ENCODE measurements at places on chromosomes 12 and 14. TPM values are rescaled to one million over a fixed set of nuclear protein-coding genes. Genes with fewer than 3 reads are reported as not detected.

GRCh38 chr12:84070292-84070691 lies 842.3 kb downstream of the SLC6A15 start:
- DNase-seq, result no peak

- DNase-seq, result no peak
Measured at GRCh38 chr14:103594265-103594664, 31.5 kb downstream of the COA8 start.

DNA sequence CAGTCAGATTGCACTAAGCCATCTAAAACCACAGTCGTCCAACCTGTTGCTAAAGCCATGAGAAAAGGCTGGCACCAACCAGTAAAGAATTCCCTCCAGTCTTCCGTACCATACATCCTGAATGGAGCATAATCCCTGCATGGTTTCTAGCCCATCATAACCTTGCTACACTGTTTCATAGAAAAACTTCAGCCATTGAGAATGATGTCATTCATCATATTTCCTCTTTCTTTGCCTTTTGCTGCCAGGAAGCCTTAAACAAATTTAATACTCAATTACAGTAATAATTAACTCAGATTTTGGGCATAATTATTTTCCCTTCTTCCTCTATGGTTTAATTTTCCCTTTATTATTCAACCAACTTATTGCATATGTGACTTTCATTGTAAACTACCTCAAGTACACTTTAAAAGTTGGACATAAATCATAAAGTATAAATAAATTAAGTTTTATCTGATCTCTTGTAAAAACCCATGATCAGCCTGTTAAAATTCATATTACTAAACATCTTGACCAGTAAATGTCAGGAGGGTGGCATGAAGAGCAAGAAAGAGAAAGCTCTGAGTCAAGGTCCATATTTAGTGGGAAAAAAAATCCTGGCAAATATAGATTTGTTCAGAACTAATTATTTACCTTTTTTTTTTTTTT lies 264.7 kb downstream of the ZFP36L1 start:
- DNase-seq, result no peak

CLEC4C gene
- polyA plus RNA-seq, result 0.21 TPM

DNA sequence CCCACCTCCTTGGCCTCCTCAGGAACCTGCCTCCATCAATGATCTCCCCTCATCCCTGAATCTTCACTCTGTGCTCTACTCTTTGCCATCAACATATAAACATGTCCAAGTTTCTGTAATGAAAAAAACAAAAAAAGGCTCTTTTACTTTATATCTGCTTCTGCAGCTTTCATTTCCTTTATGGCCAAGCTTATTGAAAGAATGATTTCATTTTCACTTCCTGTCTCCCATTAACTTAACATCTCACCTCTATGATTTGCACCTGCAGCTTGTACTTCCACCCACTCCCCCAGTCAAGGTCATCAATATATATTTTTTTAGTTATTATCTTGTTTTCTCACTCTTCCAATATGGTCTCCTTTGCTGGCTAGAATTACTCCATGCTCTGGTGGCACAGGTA lies 15.6 kb upstream of the RNU6-7 start:
- no peak for DNase-seq

DNA sequence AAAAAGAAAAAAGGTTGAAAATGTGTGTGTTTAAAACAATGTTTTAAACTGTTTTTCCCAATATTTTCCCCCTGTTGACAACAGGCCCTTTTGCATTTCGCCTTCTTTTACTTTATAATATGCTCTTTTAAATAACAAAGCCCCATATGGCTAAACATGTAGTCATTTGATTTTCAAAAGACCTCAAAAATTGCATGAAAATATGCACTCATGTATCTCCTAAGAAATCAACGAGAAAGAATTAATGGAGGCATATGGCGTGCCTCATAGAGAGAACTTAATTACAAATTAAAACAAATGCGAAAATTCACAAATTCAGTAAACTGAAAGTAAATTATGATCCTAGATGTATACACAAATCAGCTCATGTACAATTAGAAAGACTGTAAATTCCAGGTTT lies 202.6 kb upstream of the FOXN3 start:
- no peak for DNase-seq

Data from left renal cortex interstitium (tissue), 4 donors.